Calu3 (cell line): ENCODE measurements at places on chromosomes 16 and 17. TPM values are rescaled to one million over a fixed set of nuclear protein-coding genes. Genes with fewer than 3 reads are reported as not detected.

DNA sequence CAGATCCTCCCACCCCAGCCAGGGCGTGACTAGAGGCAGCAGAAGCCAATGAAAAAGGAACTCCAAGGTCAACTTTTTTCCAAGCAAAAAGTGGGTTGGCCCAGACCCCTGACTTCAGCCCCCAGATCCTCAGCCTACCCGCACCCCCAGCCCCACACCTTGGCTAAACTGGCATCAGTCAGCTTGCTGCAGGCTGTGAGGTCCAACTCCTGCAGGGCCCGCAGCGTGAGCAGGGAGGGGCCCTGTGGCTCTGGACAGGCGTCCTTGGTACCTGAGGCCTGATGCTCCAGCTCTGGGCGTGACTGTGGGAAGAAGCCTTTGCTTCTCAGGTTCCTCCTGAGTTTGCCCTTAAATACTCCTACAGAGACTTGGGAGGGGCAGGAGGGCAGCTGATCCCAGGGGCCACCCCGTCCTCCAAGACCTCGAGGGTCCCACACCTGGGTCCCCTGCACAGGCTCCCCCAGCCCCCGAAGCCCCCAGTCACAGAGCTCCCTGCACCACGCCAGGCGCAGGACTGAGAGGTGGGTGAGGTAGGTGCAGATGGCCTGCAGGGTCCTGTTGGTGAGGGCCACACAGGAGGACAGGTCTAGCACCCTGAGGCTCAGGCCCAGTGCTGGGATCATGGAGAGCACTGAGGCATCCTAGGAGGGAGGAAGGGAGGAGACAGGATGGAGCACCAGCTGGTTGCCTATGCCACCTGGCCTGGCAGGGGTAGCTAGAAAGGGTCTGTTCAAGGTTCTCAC, 9.4 kb downstream of the ELMO3 start:
- no peak for DNase-seq

GRCh38 chr17:43372273-43372911, 26.4 kb upstream of the ARL4D start:
- DNase-seq: no peak

- peak; percentile 39 for DNase-seq
Observed at GRCh38 chr16:51971184-51971583, 575.8 kb downstream of the TOX3 start.

- DNase-seq: no peak
Observed at GRCh38 chr17:14793237-14793636, 471.9 kb downstream of the PMP22 start.

DNA sequence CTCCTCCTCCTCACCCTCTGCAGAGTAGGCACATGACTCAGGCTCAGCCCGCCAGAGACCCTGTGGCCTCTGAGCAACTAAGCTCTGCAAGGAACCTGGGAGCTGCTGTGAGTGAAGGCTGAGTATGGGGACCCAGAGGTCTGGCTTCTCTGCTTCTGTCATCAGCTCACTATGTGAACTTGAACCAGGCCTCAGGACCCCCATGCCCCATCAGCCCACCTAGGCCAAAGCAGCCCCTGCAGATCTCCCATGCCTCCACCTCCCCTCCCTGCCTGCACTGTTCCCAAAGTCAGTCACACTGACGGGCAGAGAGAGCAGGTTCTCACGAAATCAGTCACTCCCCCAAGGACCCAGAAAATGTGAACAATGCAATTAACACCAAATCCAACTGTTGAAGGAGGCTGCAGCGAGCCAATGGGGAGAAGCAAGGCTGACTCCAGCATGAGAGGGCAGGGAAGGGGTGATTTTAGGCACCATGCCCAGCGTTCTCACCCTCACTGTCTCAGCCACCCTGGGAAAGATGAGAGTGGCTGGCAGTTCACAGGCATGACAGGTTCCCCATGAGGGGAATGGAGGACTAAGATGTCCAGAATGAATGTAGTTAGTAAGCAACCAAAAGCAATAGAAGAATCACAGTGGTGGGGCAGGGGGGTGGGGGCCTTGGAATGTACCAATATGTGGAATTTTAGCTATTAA, 60.6 kb downstream of the BEAN1 start:
- DNase-seq: no peak

DNA sequence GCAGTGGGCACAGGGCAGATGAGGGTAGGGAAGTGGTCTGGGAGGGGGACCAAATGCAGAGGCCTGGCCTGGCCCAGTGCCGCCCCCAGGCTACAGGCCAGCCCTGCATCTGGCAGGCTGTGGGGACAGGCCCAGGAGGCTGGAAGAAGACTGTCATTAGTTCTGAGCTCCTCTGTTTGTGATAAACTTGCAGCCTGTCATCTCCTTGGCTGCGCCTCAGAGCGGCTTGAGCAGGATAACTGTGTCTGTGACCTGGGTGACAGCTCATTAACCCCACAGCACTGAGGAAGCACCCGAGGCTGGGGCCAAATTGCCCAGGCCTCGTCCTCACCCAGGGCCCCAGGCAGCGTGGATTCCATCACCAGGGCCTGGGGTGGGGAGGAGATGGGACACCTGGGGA, 23.9 kb downstream of the ABCC3 start:
- no peak for DNase-seq

DNA sequence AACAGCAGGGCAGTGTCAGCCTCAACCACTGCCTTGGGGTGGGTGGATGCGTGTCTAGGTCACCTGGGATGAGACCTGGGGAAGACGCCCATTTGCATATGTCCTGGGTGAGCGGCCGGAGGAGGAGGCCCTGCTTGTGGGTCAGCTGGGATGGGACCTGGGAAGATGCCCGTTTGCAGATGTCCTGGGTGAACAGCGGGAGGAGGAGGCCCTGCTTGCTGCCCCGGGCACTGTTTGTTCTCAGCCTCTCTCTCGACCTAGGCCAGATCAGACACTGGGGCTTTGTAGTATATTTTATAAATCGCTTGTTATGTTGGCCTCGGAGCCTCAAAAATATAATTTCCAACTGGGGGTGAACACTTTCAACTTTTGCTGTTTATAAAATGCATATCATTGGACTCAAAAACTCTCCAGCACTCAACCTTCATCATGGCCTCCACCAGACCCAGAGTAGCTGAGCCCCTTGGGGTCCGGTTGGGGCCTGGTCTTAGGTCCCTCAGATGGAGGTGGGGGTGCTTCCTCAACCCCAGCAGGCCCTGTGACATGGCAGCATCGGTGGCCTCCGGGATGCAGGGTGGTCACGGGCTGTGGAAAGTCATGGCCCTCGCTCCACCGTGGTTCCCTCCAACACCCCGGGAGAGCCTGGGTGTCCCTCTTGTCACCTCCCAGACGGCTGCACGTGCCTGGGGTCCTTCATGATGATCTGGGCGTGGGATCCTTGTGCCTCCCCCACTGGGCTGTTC, 17.3 kb downstream of the DBNDD1 start:
- DNase-seq: no peak

DNA sequence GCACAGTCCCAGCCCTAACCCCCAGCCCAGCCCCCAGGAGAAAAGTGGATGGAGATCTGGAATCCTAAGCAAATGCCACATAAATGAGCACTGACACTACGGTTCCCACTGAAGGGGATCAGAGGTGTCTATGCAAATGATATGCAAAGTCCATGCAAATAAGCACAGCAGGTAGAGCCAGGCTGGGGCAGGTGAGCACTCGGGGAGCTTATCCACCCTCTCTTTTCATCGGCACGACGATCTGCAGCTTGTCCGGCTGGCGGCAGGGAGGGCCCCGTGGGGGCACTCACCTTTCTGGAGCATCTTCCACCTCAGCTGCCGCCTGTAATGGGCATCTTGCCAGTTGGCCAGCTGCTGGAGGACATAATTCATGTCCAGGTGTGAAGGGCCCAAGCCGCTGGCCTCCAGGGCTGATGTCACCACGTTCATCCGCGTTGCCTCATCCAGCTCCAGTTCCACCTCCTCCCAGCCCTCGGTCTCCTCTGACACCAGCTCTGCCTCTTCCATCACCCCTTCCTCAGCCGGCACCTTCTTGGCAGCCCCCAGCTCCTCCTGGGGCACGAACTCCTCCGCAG, 9.9 kb downstream of the HAP1 start:
- DNase-seq: no peak

DNA sequence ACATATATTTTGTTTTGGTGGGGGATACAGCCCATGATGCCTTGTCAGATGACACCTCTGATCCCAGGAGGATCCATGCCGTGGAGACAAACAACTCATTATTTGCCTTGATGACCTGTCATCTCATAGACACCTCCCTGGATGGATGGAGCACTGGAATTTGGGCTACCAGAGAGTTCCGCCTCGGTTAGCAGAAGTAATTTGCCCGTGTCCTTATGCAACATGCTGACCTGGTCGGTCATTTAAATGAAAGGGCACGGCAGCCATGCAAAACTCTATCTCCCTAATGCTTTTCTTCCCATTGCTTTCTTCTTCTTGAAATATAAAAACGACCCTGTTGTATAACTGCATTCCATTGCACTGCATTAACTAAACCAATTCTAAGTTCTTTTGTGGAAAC, 145.3 kb downstream of the GRIN2A start:
- DNase-seq: no peak

The TVP23A gene
- total RNA-seq: 0.21 TPM in 1 of 2 replicates, not detected in the other

GRCh38 chr17:32793841-32794240, 83.1 kb downstream of the MYO1D start:
- DNase-seq: no peak

The MPO gene
- not detected in 2 replicates for total RNA-seq

- DNase-seq: no peak
Observed at GRCh38 chr17:57679906-57680695, 65.0 kb downstream of the CCDC182 start.

DNA sequence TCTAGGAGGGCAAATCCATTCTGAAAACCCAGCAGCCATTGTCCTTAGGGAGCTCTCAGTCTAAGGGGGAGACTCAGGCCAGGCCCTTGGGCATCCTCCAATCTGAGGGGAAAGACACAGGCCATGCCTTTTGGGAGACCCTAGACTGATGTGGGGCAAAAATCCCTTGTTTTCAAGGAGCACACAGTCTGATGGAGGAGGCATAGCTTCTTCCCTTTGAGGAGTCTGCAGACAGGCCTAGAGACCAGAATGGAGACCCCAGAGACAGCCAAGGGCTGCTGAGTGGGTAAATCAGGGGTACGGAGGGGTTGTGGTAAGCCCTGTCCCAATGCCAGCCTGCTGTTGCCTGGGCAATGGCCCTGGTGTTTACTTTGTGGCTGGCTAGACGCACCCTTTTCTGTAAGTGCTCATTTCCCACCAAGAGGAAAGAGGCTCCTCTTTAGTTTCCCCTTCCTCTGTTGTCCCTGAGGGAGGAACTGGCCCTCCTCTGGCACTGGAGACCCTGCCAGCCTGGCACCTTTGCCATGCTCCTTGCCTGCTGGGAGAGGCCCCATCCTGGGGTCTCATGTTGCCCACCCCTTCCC, 19.3 kb downstream of the ARHGAP23 start:
- DNase-seq: peak; percentile 76

- no peak for DNase-seq
Observed at GRCh38 chr17:71376933-71377332, 743.9 kb upstream of the SOX9 start.

The TLCD3A gene
- total RNA-seq: 18.4 and 20.3 TPM in 2 replicates

DNA sequence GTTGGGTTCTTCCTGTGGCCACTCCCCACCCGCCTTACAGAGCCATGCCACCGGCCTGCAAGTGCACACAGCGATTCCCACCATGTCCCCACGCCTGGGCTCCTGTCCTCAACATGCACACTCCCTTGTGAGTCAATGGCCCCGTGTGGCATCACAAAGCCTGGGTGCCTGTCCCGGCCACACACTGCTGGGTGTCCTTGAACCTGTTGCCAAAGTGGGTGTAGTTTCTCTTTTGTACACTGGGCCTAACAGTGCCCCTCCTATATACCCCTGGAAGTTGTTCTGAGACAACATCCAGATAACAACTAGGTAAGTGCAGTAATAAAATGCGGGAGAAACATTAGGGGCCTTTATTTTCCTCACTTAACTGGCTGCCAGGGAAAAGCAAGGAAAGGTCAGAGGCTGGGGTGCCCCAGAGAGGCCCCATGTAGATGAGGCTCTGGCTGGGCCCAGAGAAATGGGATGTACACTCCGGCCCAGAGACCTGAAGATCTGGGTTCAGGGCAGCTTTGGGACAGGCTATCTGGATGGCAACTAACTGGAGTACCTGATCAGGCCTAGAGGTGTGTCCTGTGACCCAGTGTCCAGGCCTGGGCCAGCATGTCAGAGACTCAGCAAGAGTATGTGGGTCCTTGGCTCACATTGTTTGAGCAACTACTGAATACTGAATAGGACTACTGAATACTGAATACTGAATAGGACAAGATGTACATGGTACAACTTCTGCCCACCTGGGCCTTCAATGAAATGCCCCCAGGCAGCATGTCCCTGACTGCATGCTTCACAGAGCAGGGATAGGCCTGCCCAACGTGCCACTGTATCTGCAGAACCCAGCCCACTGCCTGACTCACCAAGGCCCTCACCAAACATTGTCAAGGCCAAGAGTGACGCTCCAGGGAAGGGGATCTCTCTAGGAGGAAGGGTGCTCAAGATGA, 8.3 kb downstream of the ABCC3 start:
- DNase-seq: no peak

- DNase-seq: no peak
Observed at GRCh38 chr17:70307430-70308225, 138.3 kb downstream of the KCNJ2 start.

DNA sequence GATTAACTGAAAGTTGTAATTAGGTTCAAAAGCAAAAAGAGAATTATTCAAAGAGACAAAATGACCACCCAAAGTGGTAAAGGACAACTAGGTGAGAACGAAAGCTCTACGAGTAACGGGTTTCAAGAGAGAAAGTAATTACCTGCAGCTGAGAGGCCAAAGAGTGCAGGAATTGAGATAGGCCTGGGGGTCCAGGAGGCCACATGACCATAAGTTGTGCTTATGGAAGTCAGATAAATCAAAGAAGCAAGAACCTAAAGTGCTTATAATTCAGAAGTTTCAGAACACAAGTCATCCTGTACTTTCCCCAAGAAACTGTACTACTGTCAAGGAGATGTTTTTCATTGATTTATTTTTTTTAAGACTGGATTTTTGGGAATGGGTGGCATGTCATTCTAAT, 91.1 kb downstream of the TANGO6 start:
- no peak for DNase-seq

GRCh38 chr17:82754297-82755208, 2.7 kb downstream of the TBCD start:
- DNase-seq: peak; percentile 64

GRCh38 chr16:70430667-70431536, 8.0 kb downstream of the ST3GAL2 start:
- no peak for DNase-seq

GRCh38 chr17:1154704-1155103, 25.1 kb downstream of the ABR start:
- DNase-seq: no peak
